ENCODE measurements at places on chromosomes 5 and 9. TPM values are rescaled to one million over a fixed set of nuclear protein-coding genes. Genes with fewer than 3 reads are reported as not detected.

- peak; percentile 51 for DNase-seq
These were observed 1.1 kb upstream of the FAM78A start for GRCh38 chr9:131277287-131277909.

DNA sequence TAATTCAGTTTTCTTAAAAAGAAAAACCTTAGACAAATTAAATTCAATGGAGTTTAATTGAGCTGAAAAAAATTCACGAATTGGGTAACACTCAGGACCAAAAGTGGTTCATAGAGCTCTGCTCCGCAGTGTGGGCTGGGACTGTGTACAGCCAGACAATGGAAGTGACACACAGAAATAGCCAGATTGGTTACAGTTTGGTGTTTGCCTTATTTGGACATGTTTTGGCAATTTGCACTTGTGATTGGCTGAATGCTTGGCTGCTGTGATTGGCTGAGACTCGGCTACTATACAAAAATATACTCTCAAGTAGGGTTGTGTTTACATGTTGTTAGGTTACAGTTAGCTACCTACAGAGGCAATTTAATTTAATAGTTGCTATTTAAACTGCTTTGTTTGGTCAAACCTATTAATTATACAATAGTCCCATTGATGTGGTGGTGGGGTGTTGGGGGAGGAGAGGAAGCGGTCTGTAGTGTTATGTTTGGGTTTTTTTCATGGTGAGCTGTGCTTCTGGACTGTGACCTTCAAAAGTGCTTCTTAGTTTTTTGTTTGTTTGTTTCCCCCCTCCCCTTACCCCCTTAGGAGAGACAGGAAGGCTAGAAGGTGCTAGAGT lies 95.2 kb downstream of the CNTLN start:
- no peak for DNase-seq

DNA sequence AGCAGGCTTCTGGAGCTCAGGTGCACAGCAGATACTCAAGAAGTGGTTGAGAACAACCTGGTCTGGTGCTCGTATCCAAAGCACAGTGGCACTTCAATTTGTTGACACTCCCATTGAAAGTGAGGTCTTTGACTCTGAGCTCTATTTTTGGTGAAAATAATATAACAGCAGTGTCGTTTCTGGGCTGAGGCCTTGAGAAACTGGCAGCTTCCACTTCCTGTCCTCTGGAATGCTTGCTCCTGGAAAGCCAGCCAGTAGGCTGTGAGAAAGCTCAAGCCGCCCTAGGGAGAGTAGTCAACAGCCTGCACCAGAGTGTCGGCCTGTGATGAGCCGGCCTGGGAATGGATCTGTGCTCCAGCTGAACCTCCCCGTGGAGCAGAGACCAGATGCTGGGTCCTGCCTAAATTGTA lies 6.8 kb upstream of the SUSD3 start:
- DNase-seq, result no peak

- DNase-seq, result no peak
These were observed 252.3 kb downstream of the FANCC start for GRCh38 chr9:95065224-95065623.

- DNase-seq, result no peak
These were observed 533.4 kb downstream of the PSAT1 start for GRCh38 chr9:78830301-78830700.

GRCh38 chr5:111733571-111733970 lies 23.4 kb downstream of the NREP start:
- DNase-seq, result no peak

DNA sequence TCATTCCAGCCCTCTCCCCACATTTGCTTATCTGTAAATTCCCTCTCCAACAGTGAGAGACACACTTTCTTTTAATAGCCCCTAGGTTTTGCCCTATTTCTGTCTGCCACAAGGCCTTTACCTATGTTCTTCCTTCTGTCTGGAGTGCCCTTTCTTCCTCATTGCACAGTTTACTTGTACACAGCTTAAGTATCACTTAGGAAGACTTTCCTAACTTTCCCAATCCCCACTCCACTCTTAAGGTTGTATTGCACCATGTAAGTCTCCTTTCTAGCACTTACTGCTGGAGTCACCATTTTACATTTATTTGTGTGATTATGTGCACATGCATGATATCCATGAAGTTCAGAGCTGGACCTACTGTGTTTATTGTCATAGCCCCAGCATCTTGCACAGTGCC lies 10.8 kb upstream of the CKMT2 start:
- DNase-seq, result no peak

DNA sequence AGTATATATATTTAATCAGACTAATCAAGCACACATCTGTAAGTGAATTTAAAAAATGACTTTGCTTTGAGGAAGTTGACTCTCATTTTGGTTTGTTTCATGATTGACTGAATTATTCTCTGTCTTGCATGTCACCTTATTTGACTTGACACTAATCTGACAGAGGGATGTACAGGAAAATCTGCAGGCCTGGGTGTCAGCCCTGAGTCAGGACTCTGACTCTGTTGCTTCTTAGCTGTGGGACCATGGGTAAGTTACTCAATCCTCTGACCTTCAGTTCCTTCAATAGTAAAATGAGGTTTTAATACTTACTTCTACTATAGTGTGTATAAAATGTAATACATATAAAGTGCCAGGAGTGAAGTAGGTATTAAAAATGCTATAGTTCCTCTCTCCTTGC lies 415.9 kb downstream of the ARHGEF28 start:
- DNase-seq, result no peak

DNA sequence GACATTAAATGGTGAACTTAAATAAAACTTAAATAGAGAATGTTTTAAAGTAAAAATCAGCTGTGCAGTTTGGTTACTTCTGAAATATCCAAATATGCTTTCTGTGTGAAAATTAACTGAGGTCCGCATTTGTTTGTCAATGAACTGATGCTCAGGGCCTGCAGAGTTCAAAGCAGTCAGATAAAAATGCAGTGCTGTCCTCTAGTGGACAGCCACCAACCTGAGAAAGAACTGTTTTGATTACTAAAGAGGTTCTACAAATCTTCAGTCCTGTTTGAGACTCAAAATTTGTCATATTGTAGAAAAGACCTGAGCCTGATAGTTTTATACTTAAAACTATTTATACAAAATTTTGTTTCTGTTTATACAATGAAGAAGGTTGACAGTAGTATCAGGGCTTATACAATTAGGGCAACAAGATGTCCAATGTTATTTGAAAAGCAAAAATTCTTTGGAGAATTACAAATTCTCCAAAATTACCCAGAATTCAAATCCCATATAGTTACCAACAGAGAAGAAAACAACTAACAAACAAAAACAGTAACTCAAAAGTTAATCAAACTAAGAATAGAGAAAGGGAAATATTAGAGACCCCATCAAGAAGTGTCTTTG lies 232.3 kb upstream of the TBCA start:
- DNase-seq, result no peak

DNA sequence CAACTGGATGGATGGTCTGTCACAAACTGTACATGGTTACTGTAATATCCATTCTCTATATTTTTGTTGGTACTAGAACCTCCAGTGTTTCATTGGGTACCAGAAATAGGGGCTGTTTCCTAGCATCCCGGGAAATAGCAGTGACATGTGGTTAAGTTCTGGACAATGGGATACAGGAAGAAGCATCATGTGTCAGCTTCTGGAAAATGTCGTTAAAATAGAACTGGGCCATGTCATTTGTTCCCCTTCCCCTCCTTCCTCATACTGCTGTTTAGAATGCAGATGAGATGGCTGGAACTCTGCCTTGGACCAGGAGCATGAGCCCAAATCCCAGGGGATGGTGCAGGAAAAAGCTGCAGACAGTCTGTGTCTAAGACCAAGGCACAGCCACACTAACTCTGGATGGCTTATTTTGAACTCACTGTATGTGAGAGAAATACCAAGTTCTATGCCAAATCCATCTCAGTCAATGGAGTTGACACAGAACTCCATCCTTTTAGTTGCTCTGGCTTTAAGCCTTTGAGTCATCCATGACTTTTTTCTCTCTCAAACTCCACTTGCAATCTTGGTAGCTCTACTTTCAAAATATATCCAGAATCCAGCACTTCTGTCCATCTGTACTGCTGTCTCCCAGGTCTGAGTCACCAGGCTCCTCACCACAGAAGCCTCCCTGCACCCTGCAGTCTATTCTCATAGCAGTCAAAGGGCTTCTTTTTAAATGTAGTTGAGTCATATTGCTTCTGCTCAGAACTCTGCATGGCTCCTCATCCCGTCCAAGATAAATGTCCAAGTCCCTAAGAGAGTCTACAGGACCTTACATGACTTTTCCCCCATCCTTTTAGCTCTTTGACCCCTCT lies 184.2 kb downstream of the NSG2 start:
- no peak for DNase-seq

Gene SLC4A9
- not detected for total RNA-seq

Gene SPINK6
- total RNA-seq, result not detected
